K562 (cell line): ENCODE measurements at places on chromosomes 1 and 21. TPM values are rescaled to one million over a fixed set of nuclear protein-coding genes. Genes with fewer than 3 reads are reported as not detected.
A peak's percentile ranks its signal among the peaks of the same experiment; 100 is the strongest.

GRCh38 chr1:217622042-217622441, 8.8 kb downstream of the GPATCH2 start:
- H3K27me3 ChIP-seq: no peaks in the 10 kb centered on the region
- DNase-seq: no peak
- no peak overlapping the region for H3K4me3 ChIP-seq
- H3K36me3 ChIP-seq: no peaks in the 10 kb centered on the region
- H3K4me1 ChIP-seq: no peaks in the 10 kb centered on the region

DNA sequence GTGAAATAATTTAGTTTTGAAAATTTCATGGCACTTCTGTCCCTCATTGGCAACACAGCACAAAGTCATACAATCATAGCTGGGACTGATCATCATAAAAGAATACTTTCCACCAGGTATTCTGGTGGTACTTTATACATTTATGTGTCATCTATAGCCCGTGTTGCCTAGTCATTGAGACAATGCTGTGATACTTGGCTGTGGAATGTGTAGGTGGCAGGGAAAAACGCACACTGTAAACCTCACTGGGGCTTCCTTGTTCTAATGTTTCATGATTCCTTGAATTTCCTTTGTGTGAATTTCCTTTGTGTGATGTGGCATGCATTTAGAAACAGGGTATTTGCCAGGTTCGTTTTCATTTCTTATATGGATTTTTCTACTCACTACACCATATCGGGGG, 118.3 kb downstream of the FMN2 start:
- H3K36me3 ChIP-seq: no peaks in the 10 kb centered on the region
- H3K27ac ChIP-seq: no peak overlapping the region
- no peak overlapping the region for H3K4me3 ChIP-seq

REN gene
- 1.9 and 2.0 TPM in 2 replicates for polyA plus RNA-seq

GRCh38 chr1:45334308-45335245, 5.4 kb upstream of the TOE1 start:
- no peak overlapping the region for H3K4me3 ChIP-seq
- no peaks in the 10 kb centered on the region for H3K27me3 ChIP-seq
- H3K4me1 ChIP-seq: peaks cover 8% of the 10 kb centered on the region; the same call in 1 of the 3 replicates
- H3K36me3 ChIP-seq: peaks cover 39% of the 10 kb centered on the region
- no peak for DNase-seq

NEK7 gene
- polyA plus RNA-seq: 16.0 and 20.4 TPM in 2 replicates

GRCh38 chr1:109925159-109925990, 14.7 kb downstream of the CSF1 start:
- no peak overlapping the region for H3K4me3 ChIP-seq
- H3K36me3 ChIP-seq: peaks cover 73% of the 10 kb centered on the region; the same call in 2 of the 3 replicates
- H3K4me1 ChIP-seq: peaks cover under 1% of the 10 kb centered on the region; the same call in 1 of the 3 replicates
- no peak overlapping the region for H3K27ac ChIP-seq
- H3K27me3 ChIP-seq: no peaks in the 10 kb centered on the region

- H3K4me1 ChIP-seq: peaks cover 10% of the 10 kb centered on the region
- H3K36me3 ChIP-seq: no peaks in the 10 kb centered on the region
- DNase-seq: no peak
- peaks cover 20% of the 10 kb centered on the region for H3K27me3 ChIP-seq
- H3K4me3 ChIP-seq: no peak overlapping the region
Measured at GRCh38 chr1:33429332-33429731, 1.6 kb downstream of the PHC2 start.

- H3K27ac ChIP-seq: peak overlapping the region; percentile 5; the same call in 1 of the 3 replicates
- no peak overlapping the region for H3K4me3 ChIP-seq
- no peaks in the 10 kb centered on the region for H3K27me3 ChIP-seq
- DNase-seq: no peak
Measured at GRCh38 chr1:226915672-226915995, 24.5 kb upstream of the COQ8A start.

DNA sequence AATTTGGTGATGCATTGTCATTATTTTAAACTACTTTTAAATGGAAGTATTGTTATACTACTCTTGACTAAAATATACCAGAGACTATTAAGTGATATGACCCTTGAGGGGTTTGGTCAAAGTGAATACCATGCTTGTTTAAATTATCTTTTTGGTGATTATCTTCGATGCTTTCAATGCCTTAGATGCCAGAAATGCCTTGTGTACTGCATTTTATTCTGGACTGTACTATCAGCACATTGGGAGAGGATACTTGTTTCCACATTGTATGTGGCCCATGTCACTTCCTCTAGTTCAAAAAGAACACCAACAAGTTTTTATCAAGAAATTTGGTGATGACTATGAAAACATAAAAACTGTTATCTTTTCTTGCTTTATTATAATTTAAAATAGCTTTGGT, 16.3 kb downstream of the MAP3K7CL start:
- H3K4me1 ChIP-seq: no peaks in the 10 kb centered on the region
- peaks cover 21% of the 10 kb centered on the region for H3K27me3 ChIP-seq
- DNase-seq: no peak
- H3K36me3 ChIP-seq: no peaks in the 10 kb centered on the region

- H3K4me3 ChIP-seq: no peak overlapping the region
- H3K4me1 ChIP-seq: no peaks in the 10 kb centered on the region
- no peaks in the 10 kb centered on the region for H3K36me3 ChIP-seq
- H3K27me3 ChIP-seq: no peaks in the 10 kb centered on the region
Measured at GRCh38 chr21:27572696-27573095, 605.8 kb upstream of the ADAMTS5 start.

MAP1LC3C gene
- not detected in 2 replicates for polyA plus RNA-seq

DNA sequence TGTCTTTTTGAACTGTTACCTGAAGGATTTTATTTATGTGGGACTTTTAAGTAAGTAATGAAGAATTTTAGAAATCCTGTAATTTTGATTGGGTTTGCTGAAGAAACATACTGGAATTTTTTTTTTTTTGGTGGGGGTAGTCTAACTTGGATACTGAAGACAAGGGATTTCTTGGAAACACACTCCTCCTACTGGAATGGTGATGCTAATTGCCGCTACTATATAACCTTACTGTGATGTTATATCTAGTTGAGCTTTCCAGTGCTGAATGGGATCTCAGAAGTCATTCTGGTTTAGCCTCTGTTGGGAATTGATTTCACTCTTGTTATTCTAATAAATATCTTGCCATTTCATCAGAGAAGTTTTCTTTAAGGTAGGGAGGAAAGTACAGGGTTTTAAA, 8.4 kb downstream of the PPP2R5A start:
- H3K27ac ChIP-seq: no peak overlapping the region
- no peak overlapping the region for H3K4me3 ChIP-seq
- H3K4me1 ChIP-seq: peaks cover 43% of the 10 kb centered on the region
- DNase-seq: peak; percentile 53
- H3K27me3 ChIP-seq: no peaks in the 10 kb centered on the region

GRCh38 chr21:45409466-45410150, 4.6 kb downstream of the COL18A1 start:
- H3K4me1 ChIP-seq: peaks cover 47% of the 10 kb centered on the region
- H3K4me3 ChIP-seq: no peak overlapping the region
- peak; percentile 31 for DNase-seq
- H3K27me3 ChIP-seq: no peaks in the 10 kb centered on the region
- H3K27ac ChIP-seq: no peak overlapping the region

- H3K4me1 ChIP-seq: no peaks in the 10 kb centered on the region
- H3K27ac ChIP-seq: no peak overlapping the region
- no peak for DNase-seq
Measured at GRCh38 chr21:15121655-15122120, 56.9 kb upstream of the NRIP1 start.

KCNJ10 gene
- polyA plus RNA-seq: not detected in 2 replicates

CELF3 gene
- polyA plus RNA-seq: not detected in 2 replicates

DNA sequence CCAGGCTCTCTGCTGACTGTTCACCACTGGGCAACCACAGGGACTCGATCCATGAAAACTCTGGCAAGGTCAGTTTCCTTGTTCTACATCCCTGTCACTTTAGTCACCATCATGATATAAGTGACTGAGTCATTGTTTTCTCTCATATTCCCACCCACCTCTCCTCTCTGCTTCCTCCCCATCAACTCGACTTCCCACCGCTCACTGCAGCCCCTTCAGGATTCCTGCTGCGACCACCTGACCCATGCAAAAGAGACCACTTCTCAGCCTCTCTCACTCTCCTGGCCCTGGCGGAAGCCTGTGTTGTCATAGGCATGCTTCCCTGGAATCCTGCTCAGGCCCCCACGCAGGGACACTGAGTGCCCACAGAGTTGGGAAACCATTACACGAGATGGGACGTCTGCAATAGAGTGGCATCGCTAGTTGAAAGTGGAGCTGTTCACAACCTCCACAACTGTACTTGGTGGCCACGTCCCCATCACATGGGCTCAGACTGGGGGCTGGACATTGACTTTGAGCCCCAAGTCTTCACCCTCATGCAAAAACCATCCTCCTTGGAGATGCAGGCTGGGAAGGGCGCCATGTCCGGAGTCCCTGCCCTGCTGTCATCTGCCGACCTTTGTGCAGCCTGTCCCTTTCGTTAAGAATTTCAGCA, 1.8 kb upstream of the TFF2 start:
- DNase-seq: no peak
- H3K4me3 ChIP-seq: no peak overlapping the region
- H3K27ac ChIP-seq: no peak overlapping the region
- peaks cover 14% of the 10 kb centered on the region for H3K27me3 ChIP-seq

GRCh38 chr1:31617916-31618746, 642 bp downstream of the HCRTR1 start:
- H3K36me3 ChIP-seq: no peaks in the 10 kb centered on the region
- peaks cover 19% of the 10 kb centered on the region for H3K4me1 ChIP-seq
- no peak overlapping the region for H3K27ac ChIP-seq
- DNase-seq: peak; percentile 89
- peak overlapping the region; percentile 14; the same call in 1 of the 2 replicates for H3K4me3 ChIP-seq
- H3K27me3 ChIP-seq: peaks cover 30% of the 10 kb centered on the region

DNA sequence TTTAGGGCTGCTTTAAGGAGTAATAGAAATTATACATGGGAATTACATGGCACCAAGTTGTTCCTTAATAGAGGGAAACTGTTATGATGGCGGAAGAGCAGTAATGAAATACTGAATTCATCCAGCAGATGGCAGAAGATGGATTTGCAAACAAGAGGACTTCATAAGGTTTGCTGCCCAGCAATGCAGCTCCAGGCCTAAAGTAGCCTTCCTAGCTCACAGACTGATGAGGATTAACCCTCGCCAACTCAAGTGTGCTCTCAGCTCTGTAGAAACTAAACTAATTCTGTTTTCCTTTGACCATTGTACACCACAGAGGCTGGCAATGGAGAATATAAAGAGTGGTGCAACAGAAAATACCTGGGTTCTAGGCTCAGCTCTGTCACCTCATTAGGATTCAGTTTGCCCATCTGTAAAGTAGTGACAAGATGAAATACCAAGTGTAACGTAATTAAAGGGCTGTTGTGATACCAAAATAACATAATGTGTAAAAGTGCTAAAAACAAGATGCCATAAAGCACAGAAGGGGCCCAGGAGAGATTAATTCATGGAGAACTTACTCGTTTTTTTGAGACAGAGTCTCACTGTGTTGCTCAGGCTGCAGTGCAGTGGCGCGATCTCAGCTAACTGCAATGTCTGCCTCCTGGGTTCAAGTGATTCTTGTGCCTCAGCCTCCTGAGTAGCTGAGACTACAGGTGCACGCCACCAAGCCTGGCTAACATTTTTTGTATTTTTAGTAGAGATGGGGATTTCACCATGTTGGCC, 102.4 kb upstream of the SERBP1 start:
- H3K27me3 ChIP-seq: no peaks in the 10 kb centered on the region
- H3K4me3 ChIP-seq: no peak overlapping the region
- no peaks in the 10 kb centered on the region for H3K36me3 ChIP-seq
- DNase-seq: peak; percentile 59
- peaks cover 6% of the 10 kb centered on the region; the same call in 2 of the 3 replicates for H3K4me1 ChIP-seq
